ENCODE measurements at places on chromosomes 5 and 9. TPM values are rescaled to one million over a fixed set of nuclear protein-coding genes. Genes with fewer than 3 reads are reported as not detected.

DNA sequence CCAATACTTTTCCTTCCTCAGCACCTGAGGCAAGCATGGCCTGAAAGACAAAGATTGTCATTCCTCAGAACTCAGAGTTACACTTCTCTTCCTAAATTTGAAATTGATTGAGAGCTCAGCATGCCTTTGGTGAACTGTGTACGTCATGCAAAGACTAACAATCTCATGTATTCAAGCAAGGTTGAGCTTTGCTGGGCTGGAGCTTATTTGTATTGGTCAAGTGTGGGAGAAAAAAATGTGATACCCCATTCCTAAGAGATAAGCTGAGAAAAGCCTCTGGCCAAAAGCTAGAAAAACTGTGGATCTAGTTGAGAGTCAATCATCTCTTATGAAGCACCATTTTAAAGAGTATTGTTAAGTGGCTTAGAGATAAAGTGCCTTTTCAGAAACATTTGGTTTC lies 392.2 kb downstream of the RASEF start:
- DNase-seq: no peak

DNA sequence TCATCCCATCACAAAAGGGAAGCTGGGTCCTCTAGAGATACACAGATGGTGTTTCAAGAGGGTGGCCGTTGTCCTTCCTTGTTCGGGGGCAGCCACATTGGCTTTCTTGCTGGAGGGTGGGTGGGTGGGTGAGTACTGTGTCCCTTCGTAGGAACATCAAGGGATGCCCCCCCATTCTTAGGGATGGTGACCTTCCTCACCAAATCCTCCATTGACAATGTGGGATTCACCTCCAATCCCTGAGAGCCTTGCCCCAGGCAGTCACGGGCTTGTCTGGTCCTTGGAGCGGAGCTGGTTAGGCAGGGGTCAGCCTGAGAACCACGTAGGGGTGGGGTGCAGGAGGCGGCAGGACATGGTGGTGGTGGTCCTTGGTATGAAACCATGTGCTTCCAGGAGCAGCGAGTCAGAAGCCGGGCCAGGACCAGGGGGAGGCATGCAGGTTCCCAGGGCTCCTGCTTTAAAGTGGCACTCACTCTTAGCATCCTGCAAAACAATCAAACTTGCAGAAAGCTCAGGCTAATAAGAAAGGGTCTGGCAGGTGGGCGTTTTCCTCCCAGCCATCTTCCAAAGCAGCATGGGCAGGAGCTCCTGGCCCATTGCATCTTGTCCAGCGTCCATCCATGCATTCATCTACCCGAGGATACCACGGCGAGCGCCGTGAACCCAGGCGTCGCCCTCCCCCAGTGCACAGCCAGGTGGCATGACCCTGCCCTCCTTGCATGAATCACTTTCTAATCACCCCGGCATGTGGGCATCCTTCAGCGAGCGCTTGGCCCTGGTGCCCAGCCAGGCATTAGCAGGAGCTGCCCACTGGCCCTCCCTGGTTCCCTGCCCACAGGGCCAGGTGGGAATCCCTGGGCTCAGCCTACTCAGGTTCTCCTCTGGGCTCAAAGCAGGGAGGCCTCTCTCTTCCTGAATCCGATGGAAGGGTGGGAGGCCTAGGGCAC lies 76.4 kb downstream of the NTNG2 start:
- no peak for DNase-seq

Gene NELFB
- total RNA-seq: 62.4 TPM

DNA sequence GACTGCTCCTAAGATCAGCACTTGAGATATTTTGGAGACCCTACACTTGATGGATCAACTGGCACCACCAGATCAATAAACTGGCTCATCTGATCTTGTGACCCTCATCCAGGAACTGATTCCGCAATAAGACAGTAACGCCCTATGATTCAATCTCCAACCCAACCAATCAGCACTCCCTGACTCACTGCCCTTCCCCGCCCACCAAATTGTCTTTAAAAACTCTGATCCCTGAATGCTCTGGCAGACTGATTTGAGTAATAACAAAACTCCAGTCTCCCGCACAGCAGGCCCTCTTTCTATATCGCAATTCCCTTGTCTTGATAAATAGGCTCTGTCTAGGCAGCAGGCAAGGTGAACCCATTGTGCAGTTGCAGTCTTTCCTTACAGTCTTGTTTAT lies 677.0 kb downstream of the LRRC70 start:
- DNase-seq: no peak

Gene PCDHA7
- 0.15 TPM for total RNA-seq

DNA sequence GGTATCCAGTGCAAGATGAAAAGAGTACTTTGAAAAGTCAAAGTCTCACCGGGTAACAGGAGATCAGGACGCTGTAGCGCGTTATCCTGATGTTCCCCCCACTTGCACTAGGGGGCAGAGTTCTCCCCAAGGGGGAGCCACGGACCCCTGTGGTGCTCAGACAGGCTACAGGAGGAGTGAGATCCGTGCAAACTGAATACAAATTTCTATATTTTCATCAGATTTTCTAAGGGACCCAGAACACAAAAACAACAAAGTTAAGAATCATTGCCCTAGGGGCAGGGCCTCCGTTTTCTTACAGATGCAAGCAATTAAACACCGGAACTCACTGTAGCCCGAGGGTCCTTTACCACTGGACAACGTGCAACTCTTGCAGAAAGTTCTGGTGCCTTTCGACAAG lies 2.0 kb downstream of the MYO10 start:
- peak; percentile 77 for DNase-seq

Data from Panc1 (cell line).